ENCODE measurements at places on chromosomes 2 and 18.

DNA sequence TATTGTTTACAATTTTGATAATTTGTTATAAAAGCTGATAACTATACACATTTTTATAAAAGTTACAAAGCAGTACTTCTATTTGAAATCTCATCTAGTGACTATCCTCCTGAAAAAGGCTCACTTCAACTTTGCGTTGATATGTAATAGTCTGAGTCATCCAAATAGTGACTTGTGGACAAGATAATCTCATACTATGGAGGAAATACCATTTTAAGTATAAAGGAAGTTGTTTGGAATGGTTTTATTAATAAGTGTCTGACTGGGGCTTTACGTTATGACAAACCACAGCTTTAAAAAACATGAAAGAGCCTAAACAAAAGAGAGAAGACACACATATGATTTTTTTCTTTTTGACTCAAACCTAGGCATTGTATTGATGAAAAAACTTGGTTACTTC, 272.3 kb upstream of the COL3A1 start:
- DNase-seq, result no peak

DNA sequence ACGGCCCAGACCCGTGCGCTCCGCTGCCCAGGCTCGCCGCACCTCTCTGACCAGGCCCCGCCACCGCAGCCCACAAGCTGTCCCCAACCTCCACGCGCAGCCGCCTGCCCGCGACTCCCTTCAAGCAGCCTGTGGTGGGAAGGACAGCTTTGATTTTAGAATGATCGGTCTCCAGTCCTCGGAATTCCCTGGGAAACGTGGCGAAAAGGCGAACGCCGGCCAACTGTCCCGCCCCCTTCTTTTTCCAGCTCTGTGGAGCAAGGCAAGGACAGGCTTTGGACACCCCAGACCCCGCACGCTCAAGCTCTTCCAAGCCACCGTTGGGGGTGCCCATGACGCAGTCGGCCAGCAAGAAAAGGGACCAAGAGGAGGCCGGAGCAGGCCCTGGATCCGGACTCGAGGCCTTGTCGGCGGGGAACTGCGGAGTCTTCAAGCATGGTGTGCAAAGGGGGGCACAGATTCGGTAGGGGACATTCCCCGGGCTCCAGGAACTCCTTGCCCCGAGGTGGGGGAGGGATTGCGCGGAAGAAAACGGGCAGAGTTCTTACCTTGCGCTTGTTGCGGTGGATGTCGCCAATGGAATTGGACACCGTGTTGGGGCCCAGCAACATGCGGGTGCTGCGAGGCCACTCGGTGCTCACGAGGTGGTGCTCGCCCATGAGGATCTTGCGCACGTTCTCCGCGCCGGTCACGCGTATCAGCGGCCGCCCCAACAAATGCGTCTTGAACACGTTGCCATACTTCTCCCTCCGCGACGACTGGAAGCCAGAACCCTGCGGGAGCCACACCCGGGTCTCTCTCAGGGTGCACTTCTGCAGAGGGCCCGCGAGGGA, 4.0 kb downstream of the CYP26B1 start:
- no peak for DNase-seq

GRCh38 chr2:135800513-135801460, 36.2 kb downstream of the LCT start:
- DNase-seq, result peak; percentile 81

DNA sequence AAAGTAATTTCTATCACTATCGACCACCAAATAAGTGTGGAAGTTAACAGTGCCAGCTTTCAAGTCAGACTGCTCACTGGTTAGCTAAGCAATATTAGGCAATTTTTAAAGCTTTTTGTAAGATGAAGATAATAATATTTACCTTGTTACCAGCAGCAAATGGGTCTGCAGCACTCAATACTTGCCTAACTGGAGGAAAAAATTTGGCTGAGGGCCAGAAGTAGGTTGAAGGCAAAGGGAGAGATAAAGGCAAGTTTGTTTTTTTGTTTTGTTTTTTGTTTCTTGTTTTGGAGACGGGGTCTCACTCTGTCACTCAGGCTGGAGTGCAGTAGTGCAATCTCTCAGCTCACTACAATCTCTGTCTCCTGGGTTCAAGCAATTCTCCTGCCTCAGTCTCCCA, 675.9 kb downstream of the DPP10 start:
- no peak for DNase-seq

DNA sequence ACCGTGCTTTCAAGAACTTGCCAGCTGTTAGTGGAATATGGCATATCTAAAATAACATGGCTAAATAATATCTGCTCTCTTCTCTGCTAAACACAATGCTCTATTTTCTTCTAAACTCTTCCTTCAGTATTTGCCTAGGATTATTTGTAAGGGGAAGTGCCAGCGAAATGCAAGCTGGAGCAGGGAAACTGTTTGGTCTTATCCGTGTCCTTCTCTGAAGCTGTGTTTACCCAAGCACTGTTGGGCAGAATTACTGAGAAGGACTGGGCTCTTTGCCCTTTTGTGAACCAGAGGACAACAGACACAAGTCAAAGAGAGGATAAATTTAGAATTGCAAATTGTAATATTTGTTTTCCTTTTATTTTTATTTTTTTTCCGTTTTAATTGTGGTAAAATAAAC, 23.6 kb downstream of the CPO start:
- DNase-seq, result no peak

- peak; percentile 22 for DNase-seq
Measured at GRCh38 chr2:159716857-159717256, 4.6 kb downstream of the MARCHF7 start.

DNA sequence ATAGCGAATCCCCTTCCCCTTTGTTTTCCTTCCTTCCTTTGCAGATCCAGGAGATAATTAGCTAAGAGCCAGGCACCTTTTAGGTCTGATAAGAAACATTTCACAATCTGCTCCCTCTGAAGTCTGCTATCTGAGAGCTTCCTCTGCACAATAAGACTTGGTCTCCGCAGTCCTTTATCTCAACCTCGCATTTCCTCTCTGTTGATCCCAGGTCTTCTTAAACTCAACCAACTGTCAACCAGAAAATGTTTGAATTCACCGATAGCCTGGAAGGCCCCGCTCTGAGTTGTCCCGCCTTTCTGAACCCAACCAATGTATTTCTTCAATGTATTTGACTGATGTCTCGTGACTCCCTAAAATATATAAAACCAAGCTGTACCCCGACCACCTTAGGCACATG, 78.4 kb upstream of the CTDP1 start:
- peak; percentile 37 for DNase-seq

- peak; percentile 89 for DNase-seq
Measured at GRCh38 chr2:172513935-172514586, 41.8 kb upstream of the PDK1 start.

DNA sequence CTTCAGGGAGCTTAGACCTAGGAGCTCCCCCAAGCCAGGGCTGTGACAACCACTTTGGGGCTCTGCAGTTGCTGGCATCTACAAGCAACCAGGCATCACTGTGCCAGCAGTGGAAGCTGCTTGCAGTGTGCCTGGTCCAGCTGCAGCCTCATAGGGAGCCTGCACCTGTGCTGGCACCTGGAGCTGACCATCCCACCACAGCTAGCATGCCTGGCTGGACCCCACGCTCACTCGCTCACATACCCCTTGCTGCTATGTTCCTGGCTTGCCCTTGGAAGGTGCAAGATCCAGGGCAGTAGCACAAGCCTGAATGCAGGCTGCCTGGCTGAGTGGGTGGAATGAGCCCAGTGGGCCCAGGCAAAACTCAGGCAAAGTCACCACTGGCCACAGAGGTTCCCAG, 82.5 kb downstream of the ZNF804A start:
- DNase-seq, result no peak

DNA sequence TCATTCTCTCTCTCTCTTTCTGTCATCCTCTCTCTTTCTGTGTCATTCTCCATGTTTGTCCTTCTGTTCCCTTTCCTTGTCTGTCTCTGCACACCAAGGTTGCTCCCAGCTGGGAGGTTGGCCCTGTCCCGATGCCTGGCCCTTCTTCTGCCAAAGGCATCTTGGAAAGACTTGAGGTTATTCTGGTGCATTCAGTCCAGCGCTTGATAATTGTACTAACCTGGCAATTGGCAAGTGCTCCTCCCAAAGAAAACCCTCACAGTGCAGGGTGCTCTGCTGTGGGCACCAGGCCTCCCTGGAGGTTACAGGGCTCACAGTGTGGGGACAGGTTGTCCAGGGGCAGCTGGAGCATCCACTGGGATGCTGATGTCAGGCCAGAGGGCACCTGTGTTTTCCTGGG, 95.4 kb downstream of the GLI2 start:
- no peak for DNase-seq

DNA sequence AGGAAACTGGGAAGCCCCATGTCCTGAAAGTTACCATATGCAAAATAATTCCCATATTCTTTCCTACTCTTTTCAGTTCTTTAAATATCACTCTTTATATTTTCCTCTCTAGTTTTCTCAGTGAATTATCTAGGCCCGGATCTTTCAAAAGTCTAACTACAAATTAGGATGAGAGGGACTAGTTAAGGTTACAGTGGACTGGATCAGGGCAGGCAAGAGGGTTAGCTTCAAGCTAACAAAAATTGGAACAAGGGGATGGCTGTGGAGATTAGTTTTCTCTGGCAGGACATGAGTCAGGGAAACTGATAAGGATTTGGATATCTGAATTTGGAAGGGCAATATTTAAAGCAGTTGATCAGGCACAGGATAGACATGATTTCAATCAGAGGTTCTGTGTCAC, 30.4 kb upstream of the BBS5 start:
- no peak for DNase-seq

DNA sequence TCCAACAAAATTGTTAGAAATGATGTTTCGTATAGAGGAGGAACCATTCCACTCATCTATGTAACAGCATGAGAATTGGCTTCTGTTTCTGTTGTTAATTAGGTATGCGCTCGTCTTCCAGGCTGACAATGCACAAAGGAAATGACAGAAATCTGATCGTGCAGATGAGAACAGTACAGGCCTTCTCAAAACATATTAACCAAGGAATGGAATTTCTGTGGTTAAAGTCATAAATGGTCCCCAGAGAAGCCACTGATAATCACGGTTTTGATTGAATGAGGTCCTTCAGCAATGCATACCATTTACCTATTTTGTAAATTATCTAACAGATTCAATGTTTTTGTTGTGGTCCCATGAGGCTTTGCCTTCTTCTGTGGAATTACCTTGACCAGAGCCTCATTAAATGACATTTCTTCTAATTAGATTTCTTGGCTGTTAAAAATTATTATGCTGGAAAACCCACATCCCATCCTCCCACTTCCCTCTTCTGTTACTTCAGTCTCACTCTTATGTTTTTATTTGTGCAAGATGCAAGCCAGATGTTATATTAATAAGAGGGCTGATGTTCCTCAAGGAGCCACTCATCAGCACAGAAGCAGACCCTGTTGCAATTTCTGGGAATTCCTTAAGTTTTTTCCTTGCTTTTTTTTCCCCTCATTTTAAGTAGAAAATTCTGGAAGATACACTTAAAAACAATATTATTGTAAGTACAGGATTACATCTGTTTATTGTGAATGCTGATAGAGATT, 395.8 kb downstream of the PID1 start:
- no peak for DNase-seq

DNA sequence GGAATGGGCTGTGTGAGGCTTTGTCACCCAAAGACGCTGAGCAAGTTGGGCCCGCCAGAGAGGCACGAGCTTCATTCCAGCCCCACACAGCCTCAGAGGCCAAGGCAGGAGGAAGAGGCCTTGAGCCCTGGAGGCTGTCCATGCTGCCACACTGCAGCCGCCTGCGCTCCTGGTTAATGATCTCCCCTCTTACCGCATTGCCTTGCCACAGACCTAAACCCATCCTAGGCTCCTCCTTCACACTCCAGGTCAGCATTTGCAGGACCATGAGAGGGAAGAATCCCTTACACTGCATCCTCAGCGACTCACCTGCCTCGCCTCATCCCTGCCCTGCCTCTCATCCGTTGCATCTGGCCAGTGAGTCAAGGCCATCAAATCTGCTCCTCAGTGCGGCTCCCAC, 24.6 kb downstream of the KIF3C start:
- DNase-seq, result no peak

GRCh38 chr2:170073288-170073687, 104.7 kb upstream of the MYO3B start:
- DNase-seq, result no peak

Measured in MV-4-11 (cell line).